Chondrocyte (in vitro differentiated cells): ENCODE measurements at places on chromosomes 4 and X. TPM values are rescaled to one million over a fixed set of nuclear protein-coding genes. Genes with fewer than 3 reads are reported as not detected.

The FGD1 gene
- total RNA-seq = 21.0 to 26.4 TPM (median 21.4 TPM) in 3 replicates

The RASL11B gene
- 6.5 to 30.5 TPM (median 8.1 TPM) in 3 replicates for total RNA-seq

The IL2RG gene
- not detected in 3 replicates for total RNA-seq

The PAGE2B gene
- total RNA-seq = not detected in 3 replicates

The CYLC1 gene
- total RNA-seq = not detected in 3 replicates

The SLC4A4 gene
- 12.8 to 21.9 TPM (median 14.8 TPM) in 3 replicates for total RNA-seq

The APELA gene
- not detected in 3 replicates for total RNA-seq

The RIPPLY1 gene
- total RNA-seq = not detected in 3 replicates

DNA sequence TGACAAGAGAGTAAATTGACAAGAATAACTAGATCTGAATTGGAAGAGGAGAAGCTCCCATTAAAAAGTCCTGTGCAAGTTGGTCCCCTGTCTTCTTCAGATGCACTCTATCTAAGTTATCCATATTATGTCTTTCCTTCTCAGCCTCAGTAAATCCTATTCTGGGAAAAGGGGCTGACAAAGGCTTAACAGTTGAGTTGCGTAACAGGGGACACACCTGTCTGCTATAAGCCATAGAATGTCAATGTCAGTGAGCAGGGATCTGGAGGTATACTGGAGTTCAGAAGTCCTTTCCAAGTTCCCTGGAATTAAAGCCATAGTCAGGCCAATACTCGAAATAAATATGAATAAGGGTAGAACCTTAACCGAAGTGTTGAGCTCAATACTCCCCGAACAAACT lies 26.3 kb upstream of the TNIP3 start:
- no peak for DNase-seq

DNA sequence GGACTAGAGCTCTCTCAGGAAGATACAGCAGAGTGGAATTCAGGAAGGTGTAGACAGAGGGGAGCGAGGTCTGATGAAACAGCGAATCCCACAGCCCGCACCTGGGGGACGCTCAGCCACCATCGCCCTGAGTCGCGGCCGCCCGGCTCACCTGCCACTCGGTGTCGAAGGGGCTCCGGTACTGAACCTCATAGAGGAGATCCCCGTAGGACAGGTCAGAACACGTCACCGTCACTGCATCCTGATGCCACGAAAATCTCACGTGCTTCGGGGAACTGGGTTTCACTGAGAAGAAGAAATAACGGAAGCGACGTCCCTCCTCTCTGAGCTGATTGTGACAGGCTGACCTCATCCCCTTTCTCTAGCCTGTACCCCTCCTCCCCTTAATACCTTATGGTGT lies 10.2 kb downstream of the CRLF2 start:
- DNase-seq = peak; percentile 63

DNA sequence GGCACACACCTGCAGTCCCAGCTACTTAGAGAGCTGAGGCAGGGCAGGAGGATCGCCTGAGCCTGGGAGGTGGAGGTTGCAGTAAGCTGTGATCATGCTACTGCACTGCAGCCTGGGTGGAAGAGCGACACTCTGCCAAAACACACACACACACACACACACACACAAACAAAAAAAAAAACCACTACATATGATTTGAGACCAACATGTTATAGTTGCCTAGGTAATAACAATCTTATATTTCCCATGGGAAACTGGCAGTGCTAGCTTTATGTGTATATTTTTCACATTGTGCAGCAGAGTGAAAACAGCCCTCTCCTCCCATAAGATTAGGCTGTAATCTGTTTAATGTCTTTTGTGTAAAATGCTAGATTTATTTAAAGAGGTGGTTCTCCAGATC lies 3.1 kb upstream of the FAM241A start:
- DNase-seq = no peak

DNA sequence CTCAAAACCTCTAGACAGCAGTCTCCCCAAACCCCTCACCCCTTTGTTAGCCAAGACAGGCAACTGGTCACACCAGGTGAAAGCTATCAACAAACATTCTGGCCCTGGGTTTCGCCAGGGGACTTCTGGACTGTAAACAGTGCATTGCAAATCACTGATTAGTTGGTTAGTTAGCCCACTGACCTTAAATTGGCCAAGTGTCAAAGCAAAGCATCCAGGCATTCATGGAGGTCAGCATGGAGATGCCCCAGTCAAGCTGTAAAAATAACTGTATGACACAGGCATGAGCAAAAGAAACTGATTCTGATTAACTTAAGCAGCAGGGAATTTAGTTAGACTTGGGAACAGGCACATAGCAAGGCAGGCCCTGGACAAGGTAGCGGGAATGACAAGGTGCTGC lies 156.0 kb upstream of the TTC29 start:
- no peak for DNase-seq

DNA sequence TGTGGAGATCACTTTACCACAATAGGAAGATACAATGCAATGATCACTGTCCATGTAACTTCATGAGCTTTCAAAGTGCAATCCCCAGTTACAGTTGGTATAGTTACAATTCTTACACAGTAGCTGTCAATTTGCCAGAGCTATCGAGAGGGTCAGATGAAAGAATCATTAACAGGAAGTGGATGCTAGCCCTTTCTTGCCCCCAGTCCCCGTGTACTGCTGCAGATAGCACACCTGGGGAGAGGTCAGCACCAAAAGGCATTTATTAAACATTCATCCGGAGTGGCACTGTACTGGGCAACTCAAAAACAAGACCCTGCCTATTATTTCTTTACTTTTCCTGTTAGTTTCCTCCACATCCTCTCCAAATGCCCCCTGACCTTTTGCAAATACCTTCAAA lies 47.7 kb downstream of the SOD3 start:
- no peak for DNase-seq

- DNase-seq = no peak
Observed at GRCh38 chr4:184232202-184232601, 14.5 kb upstream of the ENPP6 start.

GRCh38 chr4:155426953-155427352 lies 50.2 kb upstream of the MAP9 start:
- no peak for DNase-seq

GRCh38 chrX:114581528-114582263 lies 2.2 kb upstream of the HTR2C start:
- no peak for DNase-seq

DNA sequence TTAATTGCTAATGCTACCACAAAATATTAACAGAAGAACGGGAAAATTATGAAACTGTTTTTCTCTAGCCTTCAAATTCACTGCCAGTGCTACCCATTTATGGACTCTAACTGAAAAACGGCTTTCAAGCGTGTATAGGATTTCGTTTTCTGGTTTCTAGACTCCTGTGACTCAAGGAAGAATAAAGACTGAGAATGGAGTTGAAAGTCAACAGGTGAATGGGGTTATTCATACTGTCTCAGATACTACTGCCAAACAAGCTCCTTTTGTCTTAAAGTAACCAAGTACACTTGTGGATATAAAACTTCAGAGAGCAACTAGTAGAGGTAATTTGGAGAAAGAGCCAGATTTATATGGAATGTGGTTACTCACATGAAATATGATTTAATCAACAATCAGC lies 251.1 kb upstream of the ITM2A start:
- no peak for DNase-seq

GRCh38 chr4:140645614-140646412 lies 77.1 kb upstream of the UCP1 start:
- no peak for DNase-seq

DNA sequence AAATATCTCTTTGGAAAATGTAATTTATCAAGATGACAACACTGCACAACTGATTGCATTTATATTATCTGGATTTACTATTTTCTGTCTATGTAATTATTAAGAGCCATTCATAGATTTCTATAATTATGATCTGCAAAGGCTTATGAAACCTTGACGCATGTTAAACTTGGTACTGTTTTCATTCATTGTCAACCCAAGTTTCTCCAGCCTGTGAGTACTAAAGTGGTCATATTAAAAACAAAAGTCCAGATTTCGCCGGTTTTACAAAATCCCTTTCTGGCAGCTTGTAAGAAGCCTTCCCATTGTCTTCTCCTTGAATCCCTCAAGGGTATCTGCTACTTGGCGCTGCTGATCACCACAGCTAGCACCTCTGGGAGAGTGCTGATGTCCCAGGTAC lies 19.7 kb upstream of the GRPR start:
- no peak for DNase-seq
